SW 1271 (cell line): ENCODE measurements at places on chromosomes 12 and 14.

GRCh38 chr12:95390932-95391331 is 83.0 kb upstream of the METAP2 start:
- DNase-seq: no peak

- no peak for DNase-seq
Observed at GRCh38 chr12:115037830-115038229, 353.9 kb upstream of the TBX3 start.

DNA sequence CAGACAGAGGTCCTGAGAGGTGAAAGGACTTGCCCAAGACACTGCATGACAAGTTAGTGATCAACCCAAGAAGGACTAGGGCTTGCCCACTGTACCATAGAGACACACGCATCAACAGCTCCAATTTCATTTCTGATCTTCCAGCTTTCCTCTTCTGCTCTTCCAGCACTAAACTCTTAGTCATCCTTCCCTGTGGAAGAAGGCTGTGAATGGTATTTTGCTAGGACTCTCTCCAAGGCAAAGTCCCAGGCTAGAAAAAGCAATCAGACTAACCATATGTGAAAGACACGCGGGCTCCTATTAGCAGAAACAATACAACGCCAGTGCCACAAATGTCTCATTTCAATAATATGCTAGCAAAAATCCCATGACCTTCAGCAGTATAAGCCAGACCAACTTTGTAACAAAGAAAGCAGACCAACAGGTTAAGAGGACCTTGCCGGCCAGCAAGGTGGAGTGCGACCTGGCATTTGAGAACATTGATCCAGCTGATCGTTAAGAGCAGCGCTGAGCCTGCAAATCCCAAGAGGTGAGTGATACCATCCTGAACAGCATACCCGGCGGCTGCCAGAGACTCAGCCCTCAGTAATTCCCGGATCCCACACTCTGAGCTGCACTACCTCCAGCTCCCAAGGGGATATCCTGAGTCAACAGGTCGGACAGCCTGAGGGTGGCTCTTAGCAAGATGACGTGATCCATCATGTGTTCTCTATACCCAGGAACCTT is 132.5 kb downstream of the FOXN3 start:
- DNase-seq: no peak

- DNase-seq: no peak
Observed at GRCh38 chr12:78115889-78116288, 285.2 kb downstream of the NAV3 start.

GRCh38 chr14:77238996-77239395 is 32.0 kb downstream of the NGB start:
- no peak for DNase-seq

GRCh38 chr14:27223906-27224305 is 626.1 kb upstream of the NOVA1 start:
- no peak for DNase-seq

- DNase-seq: peak; percentile 82
Observed at GRCh38 chr14:73662487-73662943, 17.7 kb downstream of the DNAL1 start.

GRCh38 chr14:68655021-68655831 is 137.6 kb downstream of the ZFP36L1 start:
- no peak for DNase-seq

- no peak for DNase-seq
Observed at GRCh38 chr12:46554460-46554859, 181.9 kb upstream of the SLC38A2 start.

DNA sequence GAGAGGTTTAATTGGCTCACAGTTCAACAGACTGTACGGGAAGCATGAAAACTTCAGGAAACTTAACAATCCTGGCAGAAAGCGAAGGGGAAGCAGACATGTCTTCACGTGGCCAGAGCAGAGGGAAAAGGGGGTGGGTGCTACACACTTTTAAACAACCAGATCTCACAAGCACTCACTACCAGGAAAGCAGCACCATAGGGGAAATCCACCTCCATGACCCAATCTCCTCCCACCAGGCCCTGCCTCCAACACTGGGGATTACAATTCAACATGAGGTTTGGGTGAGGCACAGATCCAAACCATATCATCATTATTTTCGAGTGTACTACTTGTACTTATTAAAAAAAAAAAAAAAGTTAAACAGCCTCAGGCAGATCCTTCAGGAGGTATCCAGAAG is 29.9 kb downstream of the RXYLT1 start:
- no peak for DNase-seq

GRCh38 chr14:73386342-73386741 is 72.0 kb downstream of the NUMB start:
- no peak for DNase-seq

- no peak for DNase-seq
Observed at GRCh38 chr14:104927901-104928300, 3.2 kb downstream of the PLD4 start.

DNA sequence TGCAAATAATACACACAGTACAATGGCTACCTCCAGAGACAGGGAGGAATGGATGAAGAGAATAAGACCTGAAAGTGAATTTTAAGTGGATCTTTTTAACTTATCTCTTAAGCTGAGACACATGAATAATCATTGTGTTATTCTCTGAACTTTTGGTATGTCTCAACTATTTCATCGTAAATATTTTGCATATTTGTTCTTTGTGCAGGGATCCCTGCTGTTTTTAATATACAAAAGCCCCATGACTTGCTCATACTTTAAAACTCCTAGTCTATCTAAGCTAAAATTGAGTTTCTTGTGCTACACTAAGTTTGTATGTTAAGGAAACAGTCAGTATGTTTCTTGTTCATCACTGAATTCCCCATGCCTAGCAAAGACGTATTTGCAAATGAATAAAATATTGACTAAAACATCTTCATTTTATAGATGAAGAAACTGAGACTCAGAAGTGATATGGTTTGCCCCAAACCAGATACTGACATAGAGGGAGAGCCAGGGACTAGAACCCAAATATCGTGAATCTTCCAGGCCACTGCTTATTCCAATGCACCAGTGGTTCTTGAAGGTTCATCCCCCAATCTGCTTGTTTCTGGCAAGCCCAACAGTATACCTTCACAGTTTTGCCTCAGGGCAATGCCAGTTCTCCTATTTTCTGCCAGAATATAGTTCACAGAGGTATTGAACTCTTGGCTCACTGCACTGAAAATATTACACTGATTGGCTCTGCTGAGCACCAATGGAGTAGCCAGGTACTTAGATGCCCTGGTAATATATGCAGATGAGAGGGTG is 356.9 kb downstream of the MED13L start:
- DNase-seq: no peak

- DNase-seq: peak; percentile 12
Observed at GRCh38 chr14:88554457-88555286, at the start of gene PTPN21. Gene PTPN21 (minus strand): TSS chr14:88555007. CDS start chr14:88550417, 4,590 bp downstream.

- DNase-seq: no peak
Observed at GRCh38 chr12:66713984-66714383, 35.1 kb upstream of the GRIP1 start.

GRCh38 chr12:1353451-1353850 is 240.9 kb downstream of the FBXL14 start:
- no peak for DNase-seq

DNA sequence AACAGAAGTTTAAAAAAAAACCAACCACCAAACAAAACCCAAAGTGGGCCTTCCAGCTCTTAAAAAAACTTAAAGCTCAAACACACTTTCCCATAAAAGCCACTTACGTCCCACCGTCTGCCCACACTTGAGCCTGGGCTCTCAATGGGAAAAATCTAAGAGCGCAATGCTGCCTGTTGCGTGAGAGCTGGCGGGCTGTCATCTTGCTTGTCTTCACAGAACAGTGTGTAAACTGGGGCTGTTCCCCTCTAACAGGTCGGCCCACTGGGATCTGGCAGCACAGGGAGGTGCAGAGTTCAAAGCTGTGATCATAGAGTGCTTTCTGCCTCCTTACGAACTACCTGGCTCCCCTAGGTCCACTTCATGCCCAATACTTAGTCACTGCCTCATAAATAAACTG is 80.0 kb downstream of the DICER1 start:
- DNase-seq: no peak

DNA sequence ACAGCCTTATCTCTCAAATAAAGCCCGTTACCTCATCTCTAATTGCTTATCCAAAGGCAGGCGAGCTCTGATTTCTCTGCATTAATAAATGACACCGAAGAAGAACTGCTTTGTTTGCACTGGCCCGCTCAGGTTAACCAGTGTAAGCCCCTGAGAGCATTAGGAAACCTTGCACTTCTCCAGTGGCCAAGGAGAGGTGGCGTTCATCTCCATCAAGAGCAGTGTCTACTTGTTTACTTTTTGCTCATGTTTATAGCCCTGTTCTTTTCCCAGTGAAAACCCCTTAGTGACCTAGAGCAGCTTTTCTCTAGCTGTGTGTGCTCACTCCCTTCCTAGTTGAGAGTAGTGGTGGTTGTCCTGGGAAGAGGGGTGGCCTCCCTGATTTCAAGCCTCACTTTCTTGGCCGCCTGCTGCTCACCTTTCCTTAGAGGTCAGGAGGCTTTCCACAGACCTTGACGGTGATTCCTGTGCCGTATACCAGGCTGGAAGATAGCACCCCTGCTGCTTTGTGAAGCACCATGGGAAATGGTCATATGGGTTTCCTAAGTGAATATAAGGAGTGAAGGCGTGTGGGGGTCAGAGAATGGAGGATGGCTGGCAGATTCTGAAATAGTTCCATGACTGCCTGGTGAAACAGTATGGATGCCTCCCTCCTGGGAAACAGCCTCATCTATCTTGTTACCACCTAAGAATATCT is 16.6 kb downstream of the FBXW8 start:
- no peak for DNase-seq

- no peak for DNase-seq
Observed at GRCh38 chr12:82672811-82673495, 13.8 kb upstream of the TMTC2 start.

DNA sequence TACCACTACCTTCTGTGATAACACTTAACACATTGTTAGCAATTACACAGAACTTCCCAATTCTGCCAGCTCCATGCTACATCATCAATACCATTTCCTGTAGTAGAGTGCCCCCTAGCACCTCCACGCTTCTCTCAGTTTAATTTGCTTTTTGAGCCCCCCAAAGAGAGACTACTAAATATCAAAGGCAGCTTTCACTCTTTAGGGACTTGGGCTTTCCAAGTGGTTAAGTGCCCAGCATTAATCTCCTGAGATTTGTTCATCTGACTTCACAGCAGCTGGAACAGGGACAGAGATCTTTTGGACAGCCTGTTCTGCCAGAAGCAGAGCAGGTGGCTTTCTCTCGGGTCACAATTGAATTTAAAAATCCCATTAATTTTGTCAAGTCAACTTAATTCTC is 954.9 kb downstream of the DIO2 start:
- no peak for DNase-seq

DNA sequence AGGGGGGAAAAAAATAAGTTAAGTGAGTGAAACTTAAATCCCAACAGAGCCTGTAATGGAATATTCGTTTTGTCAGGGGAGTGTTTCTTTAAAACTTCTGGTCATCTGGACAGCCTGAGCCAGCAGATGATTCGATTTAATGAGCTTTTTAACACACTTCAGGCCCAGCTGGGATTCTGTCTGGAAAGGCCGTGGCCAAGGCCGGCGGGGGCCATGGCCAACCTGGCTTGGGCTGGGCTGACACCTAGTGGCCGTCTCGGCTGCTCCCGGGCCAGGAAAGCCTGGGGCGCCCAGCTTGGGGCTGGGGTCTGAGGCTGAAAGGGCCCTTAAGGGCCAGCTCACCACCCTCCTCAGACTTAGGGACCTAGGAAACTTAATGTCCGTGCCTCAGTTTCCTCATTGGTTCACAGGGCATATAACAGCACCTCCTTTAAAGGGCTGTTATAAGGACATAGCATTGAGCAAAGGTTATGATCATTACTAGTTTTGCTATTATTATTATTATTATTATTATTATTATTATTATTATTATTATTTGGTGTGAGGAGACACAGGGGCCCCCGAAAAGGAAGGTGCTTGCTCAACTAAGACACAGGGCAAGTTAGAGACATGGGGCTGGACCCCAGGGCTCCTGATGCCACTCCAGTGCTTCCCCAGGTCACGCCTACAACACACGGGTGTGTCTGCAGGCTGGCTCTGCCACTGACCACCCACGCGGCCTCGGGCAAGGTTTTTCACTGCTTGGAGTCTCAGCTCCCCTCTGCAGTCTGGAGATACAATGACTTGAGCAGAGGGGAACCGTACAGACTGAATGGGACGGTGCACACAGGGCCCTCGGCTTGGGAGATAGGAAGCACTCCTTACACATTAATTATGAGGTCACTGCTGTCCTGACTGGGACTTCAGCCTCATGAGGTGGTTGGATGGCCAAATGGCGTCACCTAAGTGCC is 84.0 kb downstream of the SYNE3 start:
- DNase-seq: no peak

- DNase-seq: no peak
Observed at GRCh38 chr12:20148241-20148640, 220.1 kb upstream of the PDE3A start.

GRCh38 chr12:114685869-114686268 is 1.9 kb upstream of the TBX3 start:
- DNase-seq: no peak

GRCh38 chr14:97554597-97554996 is 757.4 kb downstream of the VRK1 start:
- no peak for DNase-seq

- no peak for DNase-seq
Observed at GRCh38 chr14:93714605-93715004, 73.7 kb downstream of the PRIMA1 start.

GRCh38 chr12:53927220-53928029 is 11.2 kb upstream of the HOXC13 start:
- no peak for DNase-seq

GRCh38 chr12:42987216-42987650 is 397.7 kb upstream of the PRICKLE1 start:
- DNase-seq: no peak

GRCh38 chr12:76927170-76927784 is 48.5 kb upstream of the CSRP2 start:
- no peak for DNase-seq

- peak; percentile 73 for DNase-seq
Observed at GRCh38 chr14:92397150-92397952, 74.4 kb downstream of the SLC24A4 start.

DNA sequence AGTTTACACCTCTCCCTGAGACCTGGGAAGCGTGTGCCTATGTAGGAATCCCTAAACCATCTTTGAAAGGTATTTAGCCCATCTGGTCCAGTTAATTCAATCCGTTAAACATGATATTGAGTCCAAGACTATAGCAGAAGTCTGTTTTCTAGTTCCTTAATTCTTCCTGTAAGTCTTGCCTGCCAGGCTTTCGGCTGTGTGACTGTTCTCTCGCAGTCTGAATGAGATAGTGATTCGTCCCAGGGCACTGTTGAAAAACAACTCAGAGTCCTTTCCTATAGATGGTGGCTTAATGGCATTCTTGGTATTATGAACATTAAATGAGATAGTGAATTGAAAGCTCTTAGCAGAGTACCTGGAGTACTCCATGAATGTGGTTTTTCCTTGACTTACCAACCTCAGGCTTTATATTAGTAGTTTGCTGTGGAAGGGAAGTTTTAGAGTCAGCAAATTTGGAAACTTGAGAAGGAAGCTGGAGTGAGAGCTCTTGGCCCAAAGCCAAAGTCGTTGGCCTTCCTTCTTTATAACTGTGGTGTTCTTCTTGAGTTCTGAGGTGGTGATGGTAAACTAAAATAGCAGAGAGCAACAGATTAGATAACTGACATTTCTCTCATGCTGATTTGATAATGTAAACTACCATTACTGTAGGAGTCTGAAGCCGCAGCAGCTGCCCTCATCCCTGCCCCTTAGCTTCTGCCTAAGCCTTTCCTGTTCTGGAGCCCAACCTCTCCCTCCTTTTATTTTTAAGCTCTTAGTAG is 76.5 kb downstream of the TGFB3 start:
- DNase-seq: no peak
